CD4-positive, alpha-beta T cell treated with Interleukin-1 beta for 1 hour (primary cell): ENCODE measurements at places on chromosomes 16 and 17.

DNA sequence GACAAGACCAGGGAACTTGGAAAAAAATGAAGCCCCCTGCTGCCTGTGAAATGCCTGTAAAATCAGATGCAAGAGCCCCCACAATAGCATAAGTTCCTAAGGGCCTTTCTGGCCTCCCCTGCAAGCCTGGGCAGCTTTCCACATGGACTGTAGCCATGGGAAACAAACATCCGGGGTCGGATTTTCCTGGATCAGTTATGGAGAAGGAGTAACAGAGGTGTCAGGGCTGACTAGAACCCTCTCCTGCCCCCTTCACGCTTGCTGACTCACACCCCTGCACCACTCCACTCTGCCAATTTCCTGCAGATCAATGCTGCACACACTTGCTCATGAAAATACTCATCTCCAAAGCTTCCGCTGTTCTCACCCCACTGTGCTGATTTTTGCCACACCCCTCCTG is 258.6 kb downstream of the CBLN1 start:
- no peak for DNase-seq

GRCh38 chr16:25925421-25925820 is 233.7 kb downstream of the HS3ST4 start:
- DNase-seq = no peak

DNA sequence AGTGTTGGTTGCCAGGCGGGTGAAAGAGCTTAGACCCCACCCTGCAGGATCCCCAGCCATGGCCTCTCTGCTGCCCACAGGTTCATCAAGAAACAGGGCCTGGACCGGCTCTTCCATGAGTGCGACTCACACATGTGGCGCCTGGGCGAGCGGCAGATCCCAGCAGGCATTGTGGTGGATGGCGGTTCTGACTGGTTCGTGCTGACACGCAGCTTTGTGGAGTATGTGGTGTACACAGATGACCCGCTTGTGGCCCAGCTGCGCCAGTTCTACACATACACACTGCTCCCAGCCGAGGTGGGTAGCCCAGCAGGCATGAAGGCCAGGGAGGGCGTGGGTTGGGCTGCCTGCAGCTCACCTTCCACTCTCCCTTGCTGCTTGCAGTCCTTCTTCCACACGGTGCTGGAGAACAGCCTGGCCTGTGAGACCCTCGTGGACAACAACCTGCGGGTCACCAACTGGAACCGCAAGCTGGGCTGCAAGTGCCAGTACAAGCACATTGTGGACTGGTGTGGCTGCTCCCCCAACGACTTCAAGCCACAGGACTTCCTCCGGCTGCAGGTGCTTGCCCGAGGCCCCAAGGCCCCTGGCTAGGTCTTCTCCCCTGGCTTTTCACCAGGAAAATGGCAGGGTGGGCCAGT is 9.9 kb downstream of the XYLT2 start:
- no peak for DNase-seq

DNA sequence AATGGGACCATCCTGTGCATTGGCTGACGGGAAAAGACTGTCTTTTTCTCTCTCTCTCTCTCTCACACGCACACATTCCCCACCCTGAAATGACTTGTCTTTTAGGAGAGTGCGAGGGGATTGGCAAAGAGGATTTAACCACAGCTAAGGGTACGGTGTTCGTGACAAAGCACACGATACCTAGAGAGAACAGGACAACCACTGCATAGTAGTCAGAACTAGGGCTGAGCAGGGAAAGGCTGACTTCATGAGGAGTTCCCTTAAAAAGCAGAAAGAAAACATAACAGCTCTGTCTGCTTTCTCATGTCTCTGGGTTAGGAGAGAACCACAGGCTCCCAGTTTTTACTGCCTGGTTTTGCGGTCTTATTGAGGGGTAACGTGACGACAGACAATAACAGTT is 742.8 kb upstream of the SOX9 start:
- DNase-seq = no peak

GRCh38 chr16:6918646-6919045 is 414.0 kb upstream of the RBFOX1 start:
- no peak for DNase-seq

DNA sequence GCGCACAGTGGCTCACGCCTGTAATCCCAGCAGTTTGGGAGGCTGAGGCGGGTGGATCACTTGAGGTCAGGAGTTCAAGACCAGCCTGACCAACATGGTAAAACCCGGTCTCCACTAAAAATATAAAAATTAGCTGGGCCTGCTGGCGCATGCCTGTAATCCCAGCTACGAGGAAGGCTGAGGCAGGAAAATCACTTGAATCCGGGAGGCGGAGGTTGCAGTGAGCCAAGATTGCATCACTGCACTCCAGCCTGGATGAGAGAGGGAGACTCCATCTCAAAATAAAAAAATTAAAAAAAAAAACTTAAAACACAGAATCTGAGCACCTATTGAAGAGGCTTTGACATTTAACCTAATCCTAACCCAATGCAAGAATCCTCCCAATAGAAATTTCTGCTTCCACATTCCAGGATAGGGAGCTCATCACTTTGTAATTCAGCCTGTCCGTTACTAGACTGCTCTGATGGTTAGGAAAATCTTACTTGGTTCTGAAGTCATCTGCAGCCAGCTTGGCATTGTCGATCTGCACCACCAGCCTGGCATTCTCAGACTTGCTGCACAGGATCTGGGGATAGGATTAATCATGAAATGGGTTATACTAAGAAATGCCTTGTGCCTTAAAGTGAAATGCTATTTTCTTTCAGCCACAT is 2.1 kb downstream of the KRT33B start:
- DNase-seq = no peak

- no peak for DNase-seq
These were observed 319.1 kb downstream of the FOXL1 start for GRCh38 chr16:86897486-86897885.

DNA sequence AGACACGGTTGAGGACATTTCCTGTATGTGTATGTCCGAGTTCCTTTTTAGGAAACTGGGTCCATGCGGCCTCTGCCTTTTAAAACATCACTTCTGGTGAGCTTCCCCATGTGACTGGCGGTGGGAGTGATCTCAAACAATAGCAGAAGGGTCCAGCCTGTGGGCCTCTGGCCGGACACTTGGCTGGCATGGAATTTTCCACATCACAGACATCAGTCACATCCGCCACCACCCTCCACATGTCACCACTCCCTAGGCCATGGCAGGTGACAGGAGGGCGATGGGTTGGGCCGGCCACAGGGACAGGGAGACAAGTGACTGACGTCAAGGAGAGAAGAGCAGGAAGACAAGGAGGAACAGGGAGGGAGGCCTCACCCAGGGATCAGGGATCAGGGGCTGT is 83.7 kb downstream of the DNAH17 start:
- no peak for DNase-seq

DNA sequence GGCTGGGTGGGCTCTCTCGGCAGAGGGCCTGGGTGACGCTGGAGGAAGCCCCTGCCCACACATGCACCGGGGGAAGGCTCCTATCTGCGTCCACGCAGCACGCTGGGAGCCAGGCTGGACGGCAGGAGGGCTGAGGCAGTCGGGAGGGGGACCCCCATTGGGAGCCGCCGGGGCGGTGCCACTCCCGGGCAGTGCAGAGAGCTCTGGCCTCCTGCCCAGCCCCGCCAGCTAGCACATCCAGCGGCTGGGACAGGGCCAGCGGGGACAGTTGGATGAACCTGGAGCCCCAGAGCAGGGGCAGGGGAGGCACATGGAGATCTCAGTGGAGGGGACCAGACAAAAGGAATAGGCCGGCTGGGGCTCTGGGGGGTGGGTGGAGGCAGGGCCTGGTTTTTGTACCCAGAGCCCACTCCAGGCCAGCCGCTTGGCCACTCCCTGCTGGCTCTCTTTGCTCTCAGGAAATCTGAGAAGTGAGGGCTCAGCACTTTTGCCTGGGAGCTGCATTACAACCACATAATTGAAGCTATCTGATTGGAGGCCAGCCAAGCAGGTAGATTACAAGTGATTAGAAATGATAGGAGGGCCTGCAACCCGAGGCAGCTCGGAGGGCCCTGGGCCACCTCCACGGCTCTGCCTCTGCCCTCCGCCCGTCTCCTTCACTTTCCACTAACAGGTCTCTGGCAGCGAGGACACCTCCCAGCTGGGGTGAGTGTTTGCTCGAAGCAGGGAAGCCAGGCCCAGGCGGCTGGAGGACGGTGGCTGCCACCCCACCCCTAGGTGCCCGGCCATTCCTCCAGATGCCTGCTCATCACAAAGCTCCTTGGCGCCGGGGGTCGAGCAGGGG is 40.1 kb downstream of the ENGASE start:
- no peak for DNase-seq

DNA sequence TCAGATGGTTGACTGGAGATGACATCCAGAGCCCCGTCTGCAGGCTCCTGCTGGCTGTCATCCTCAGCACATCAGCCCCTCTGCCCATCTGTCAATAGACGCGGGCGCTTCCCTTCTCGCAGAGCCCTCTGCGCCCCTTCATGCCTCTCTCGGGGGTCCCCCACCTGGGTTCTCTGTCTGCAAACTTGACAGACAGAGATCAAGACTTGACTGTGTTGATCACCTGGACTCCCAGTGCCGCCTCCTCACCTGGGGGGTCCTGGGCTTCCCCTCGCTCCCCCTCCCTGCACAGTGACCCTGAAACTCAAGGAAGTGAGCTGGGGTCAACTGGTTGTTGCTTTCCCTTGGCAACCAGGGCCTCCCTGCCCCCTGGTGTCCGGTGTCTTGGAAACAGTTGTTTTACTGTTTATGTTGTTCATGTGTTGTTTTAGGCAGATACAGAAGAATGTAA is 31.9 kb downstream of the RNF213 start:
- DNase-seq = no peak

- DNase-seq = no peak
These were observed 228.6 kb downstream of the ZFHX3 start for GRCh38 chr16:72819345-72819744.

DNA sequence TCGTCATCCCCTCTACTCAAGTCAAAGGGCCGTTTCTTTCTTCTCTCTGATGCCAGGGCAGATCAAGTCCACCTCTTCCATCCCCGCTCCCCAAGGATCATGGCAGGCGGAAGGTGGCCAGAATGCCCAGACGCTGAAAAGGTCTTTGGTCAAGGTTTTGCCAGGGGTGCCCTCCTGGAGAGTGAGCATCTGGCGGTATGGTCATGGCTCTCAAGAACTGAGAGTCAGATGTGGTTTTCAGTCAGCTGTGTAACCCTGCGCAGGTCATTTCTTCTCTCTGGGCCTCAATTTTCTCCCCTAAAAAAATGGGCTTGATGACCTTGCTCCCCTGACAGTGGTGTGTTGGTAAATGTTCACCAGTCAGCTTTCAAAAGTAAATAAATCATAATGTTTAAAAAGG is 12.4 kb downstream of the FOXN1 start:
- no peak for DNase-seq

DNA sequence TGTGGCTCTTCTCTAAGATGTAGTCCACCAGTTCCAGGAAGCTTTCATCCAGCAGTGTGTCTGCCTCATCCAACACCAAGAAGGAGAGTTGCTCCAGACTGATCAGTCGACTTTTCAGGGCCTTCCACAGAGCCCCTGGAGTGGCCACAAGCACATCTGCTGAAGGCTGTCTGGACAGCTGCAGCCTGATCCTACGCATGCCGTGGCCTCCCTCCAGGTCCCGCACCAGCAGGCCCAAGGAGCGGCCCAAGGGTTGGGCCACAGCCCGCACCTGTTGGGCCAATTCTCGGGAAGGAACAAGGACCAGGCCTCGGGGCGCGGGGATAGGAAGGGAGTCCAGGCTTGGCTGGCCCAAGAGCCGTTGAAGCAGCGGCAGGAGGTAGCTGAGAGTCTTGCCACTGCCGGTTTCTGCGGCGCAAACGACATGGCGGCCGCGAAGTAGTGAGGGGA is 729 bp downstream of the DDX28 start:
- no peak for DNase-seq

- no peak for DNase-seq
These were observed 15.0 kb upstream of the TAC4 start for GRCh38 chr17:49862781-49863331.

- DNase-seq = no peak
These were observed 6.4 kb downstream of the USP22 start for GRCh38 chr17:21036361-21036881.

- no peak for DNase-seq
These were observed 4.8 kb upstream of the GAA start for GRCh38 chr17:80096561-80097021.

DNA sequence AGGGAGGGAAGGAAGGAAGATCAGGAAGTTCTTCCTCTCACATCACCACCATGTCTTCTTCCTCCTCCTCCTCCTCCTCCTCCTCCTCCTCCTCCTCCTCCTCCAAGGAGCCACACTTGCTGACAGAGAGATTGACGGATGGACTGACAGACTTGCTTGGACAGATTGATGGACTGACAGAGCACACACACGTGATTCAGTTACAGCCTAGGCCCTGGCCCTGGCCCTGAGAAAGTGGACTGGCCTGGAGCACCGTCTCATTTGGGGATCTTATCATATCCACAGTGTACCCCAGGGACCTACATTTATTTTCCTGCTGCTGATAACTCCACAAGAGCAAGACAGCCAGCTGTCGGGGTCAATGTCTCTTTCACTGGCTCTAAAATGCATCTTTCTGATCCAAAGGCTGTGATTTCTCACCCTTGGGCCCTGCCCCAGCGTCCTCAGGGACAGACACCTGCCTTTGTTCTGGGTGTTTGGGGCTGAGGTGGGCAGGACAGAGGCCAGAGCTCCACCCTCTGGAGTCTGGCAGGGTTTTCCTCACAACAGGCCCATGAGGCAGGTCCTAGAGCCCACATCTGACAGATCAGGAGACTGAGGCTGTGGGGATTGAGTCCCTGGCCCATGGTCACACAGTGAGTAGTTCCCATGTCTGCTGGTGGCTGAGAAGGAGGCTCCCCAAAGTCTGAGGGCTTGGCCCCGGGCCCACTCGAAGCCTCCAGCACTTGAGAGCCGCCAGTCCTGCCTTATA is 2.3 kb upstream of the P2RX1 start:
- DNase-seq = no peak

DNA sequence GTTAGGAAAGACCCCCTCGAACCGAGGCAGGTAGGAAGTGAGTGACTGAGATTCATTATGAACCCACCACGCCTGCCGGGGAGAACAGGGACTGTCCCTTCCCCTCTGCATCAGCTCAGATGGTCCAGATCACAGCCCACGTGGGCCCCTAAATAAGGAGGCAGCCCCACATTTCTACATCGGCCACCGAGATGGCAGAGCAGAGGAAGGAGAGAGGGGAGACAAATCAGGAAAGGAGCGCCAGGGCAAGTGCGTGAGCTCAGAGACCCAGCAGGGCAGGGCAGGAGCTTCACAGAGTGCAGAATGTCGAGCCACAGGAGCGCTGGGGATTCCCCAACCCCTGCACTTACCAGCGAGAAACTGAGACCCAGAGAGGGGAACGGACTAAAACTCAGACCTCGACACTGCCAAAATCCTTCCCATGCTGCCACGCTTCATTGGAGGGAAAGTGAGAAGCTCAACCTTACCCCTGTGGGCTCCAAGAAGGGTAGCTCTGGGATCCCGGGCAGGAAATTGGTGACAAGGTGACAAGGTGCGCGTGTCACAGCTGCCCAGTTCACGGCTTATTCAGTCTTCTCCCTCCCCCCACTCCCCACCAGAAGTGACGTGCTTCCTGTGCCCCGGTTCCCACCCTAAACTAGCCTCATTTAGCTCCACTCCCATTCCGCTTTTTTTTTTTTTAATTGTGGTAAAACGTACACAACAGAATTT is at the start of gene ICAM2:
TSS of gene ICAM2 (minus strand) at position 578 of the 711 bp plus-strand sequence. CDS start 13,942 bp downstream, outside the sequence.
- peak; percentile 96 for DNase-seq
